Upper lobe of left lung (tissue), 6 donors: ENCODE measurements at places on chromosomes 4 and X. TPM values are rescaled to one million over a fixed set of nuclear protein-coding genes. Genes with fewer than 3 reads are reported as not detected.

GRCh38 chr4:86924811-86925210, 10.0 kb upstream of the AFF1 start:
- no peak overlapping the region for H3K4me3 ChIP-seq
- no peaks in the 10 kb centered on the region for H3K27me3 ChIP-seq
- no peaks in the 10 kb centered on the region for H3K36me3 ChIP-seq

Gene TAF7L
- total RNA-seq = not detected

Gene STK32B
- total RNA-seq = 1.8 TPM

Gene TSPAN5
- total RNA-seq = 3.1 TPM

DNA sequence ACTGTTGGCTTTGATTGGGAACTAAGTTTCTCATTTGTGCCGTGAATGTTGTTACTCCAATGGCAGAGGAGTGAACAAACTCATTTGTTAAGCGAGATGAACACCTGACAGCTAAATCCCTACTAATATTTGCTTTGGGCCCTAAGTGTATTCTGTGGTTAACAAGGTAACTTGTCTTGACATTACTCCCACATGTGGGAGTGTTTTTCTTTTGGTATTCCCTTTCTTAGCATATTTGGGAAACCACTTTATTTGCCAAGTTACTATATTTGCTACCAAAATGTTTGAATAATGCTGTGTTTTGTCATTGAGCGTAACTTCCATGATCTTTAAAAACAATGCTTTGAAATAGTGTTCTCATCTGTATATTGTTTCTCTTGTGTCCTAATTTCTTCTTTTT, 82.5 kb downstream of the ARHGAP10 start:
- no peak overlapping the region for H3K27ac ChIP-seq
- no peaks in the 10 kb centered on the region for H3K36me3 ChIP-seq
- H3K27me3 ChIP-seq = no peaks in the 10 kb centered on the region
- DNase-seq = no peak

GRCh38 chr4:166875821-166876220, 358.5 kb downstream of the SPOCK3 start:
- DNase-seq = no peak
- no peaks in the 10 kb centered on the region for H3K27me3 ChIP-seq
- no peaks in the 10 kb centered on the region for H3K36me3 ChIP-seq
- no peak overlapping the region for H3K4me3 ChIP-seq

DNA sequence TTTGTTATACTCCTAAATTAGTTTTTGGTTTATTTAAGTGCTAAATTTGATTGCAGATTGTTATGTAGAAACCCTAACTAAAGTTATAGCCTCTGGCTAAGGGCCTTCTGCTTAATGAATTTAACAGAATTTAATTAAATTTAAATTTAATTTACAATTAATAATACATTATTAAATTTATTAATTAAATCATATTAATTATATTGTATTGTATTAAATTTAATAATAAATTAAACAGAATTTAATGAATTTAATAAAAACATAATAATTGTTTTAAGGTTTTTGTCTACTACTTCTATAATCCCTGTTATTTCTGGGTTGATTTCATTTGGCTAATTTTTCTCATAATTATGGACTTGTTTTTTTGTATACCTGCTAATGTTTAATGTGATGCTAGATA, 141.9 kb upstream of the TECRL start:
- no peak for DNase-seq
- H3K4me1 ChIP-seq = no peaks in the 10 kb centered on the region
- no peak overlapping the region for H3K4me3 ChIP-seq
- no peaks in the 10 kb centered on the region for H3K36me3 ChIP-seq

Gene VSIG1
- total RNA-seq = 0.86 TPM

GRCh38 chr4:8117278-8117682, 41.3 kb downstream of the ABLIM2 start:
- no peak for DNase-seq
- no peaks in the 10 kb centered on the region for H3K27me3 ChIP-seq
- no peak overlapping the region for H3K27ac ChIP-seq
- H3K4me1 ChIP-seq = peaks cover 7% of the 10 kb centered on the region

DNA sequence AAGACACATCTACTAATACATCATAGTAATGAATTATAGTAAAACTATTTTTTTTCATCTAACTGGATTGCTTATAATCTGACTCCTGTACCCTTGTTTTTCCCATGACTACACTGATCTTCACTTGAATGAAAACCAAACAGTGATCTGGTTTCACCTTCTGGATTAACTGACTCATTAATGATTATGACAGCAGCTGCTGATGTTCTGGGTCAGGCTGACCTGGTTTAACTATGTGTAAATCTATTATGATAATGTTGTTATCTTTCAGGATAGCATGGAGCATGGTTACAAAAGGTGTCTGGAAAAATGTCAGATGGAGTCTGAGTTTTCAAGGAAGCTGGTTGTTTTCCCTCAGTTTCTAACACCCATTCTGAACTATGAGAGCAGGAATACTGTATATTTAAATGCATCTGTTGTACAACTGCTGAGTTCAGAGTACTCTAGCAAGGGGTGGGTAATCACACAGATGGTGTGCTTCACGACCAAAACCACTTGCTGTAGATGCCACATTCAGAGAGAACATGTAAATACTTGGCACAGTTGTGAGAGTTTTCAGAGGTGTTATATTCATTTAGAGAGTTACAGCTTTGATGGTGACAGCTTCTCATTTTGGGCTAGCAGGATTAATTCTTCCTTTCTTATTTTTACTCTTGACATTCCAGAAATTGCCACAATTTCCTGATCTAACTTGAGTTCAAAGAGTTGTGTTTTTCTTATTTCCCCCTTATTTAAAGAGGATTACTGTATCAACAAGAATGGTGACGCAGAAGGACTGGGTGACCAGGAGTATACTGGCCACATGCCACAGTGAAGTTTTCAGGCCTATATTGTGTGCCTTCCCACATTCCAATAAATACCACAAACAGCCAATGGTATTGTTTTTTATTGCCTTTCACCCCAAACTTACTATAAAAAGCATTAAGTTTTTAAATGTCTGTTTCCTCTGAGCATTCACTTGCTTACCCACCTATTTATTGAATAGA, 249.7 kb upstream of the TET2 start:
- no peaks in the 10 kb centered on the region for H3K36me3 ChIP-seq
- H3K27ac ChIP-seq = no peak overlapping the region
- no peak overlapping the region for H3K4me3 ChIP-seq
- H3K4me1 ChIP-seq = no peaks in the 10 kb centered on the region
- no peaks in the 10 kb centered on the region for H3K27me3 ChIP-seq

DNA sequence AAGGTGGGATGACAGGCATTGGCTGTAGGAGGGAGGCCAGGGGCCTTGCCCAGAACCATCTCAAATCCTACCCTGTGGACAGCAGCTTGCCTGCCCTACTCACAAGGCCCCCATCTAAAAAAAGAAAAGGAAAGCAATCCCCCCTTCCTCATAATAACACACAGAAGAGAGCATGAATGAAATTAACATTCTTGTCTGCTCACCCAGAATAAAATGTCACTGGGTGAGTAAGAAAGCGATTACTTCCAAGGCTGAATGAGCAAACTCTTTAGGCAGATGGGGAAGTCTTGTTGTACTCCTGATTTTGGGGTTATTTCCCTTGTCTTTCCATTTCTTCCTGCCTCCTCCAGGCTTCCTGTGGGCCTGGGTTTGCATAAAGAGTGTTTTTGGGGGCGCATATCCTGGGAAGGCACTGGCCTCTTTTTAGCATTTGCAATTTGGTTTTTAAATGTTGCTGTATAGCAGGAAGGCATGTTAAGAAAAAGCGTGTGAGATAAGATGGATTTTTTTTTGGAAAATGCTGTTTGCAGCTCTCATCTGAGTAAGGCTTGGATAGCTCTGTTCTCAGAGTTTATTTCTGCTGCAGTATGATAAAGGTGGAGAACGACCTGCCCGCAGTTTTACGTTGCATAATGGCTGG, 248.3 kb upstream of the GATB start:
- no peak overlapping the region for H3K4me3 ChIP-seq
- no peak for DNase-seq
- no peak overlapping the region for H3K27ac ChIP-seq
- H3K4me1 ChIP-seq = no peaks in the 10 kb centered on the region
- H3K36me3 ChIP-seq = no peaks in the 10 kb centered on the region

Gene OPRPN
- total RNA-seq = not detected

DNA sequence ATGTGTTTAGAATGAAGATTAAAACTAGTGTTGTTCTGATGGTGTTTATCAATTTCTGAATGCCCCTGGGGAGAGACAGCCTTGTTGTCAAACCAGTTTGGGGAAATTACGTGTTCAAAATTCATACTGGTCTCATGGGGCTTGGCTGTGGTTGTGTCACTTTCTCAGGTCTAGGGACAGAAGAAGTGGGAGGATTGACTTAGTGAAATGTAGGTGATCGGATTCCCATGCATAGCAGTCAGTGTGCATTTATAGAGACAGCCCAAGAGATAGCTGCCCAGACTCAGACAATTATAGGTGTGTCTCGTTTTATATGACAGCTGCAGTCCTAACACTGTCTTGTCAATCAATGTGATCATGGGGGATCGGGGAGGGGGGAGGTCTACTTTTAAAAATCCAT, 94.4 kb upstream of the CLCN4 start:
- H3K27me3 ChIP-seq = no peaks in the 10 kb centered on the region
- H3K4me3 ChIP-seq = no peak overlapping the region
- H3K4me1 ChIP-seq = no peaks in the 10 kb centered on the region
- no peak overlapping the region for H3K27ac ChIP-seq
- peaks cover 11% of the 10 kb centered on the region for H3K36me3 ChIP-seq

DNA sequence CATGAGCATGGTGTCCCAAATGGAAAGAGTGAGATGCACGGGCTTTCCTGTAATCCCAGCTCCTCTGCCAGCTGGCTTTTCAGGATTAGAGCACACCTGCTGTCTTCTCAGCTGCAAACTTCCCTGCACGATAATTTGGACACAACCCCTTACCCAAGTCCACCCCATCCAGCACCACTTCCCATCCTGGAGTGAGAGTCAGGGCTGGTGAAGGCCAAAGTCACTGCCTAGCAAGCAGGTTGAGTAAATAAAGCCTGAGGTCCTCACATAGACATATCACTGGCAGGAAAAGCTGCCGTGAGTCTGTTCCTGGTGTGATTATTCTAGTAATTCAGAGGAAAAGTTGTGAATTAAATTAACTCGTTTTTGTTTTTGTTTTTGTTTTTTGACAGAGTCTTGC, 113.9 kb upstream of the MBNL3 start:
- H3K4me3 ChIP-seq = no peak overlapping the region
- no peak for DNase-seq
- H3K27ac ChIP-seq = no peak overlapping the region

Gene CDX4
- total RNA-seq = not detected

Gene DAPP1
- total RNA-seq = 14.5 TPM

DNA sequence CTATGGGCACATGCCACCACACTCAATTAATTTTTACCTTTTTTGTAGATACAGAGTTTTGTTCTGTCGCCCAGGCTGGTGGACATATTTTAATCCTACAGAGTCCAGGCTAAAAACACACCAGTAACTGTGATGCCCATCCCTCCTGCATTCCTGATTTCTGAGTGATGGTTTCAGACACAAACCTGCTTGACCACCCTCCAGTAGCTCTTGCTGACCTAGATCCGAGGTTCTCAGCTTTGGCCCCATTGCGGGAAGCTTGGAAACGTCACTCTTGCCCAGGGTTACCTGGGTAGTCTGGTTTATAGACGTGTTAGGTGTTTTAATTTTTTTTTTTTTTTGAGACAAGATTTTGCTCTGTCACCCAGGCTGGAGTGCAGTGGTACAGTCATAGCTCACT, 7.5 kb downstream of the CD99 start:
- no peaks in the 10 kb centered on the region for H3K36me3 ChIP-seq
- DNase-seq = no peak
- H3K4me3 ChIP-seq = no peak overlapping the region
- peaks cover 64% of the 10 kb centered on the region for H3K4me1 ChIP-seq

DNA sequence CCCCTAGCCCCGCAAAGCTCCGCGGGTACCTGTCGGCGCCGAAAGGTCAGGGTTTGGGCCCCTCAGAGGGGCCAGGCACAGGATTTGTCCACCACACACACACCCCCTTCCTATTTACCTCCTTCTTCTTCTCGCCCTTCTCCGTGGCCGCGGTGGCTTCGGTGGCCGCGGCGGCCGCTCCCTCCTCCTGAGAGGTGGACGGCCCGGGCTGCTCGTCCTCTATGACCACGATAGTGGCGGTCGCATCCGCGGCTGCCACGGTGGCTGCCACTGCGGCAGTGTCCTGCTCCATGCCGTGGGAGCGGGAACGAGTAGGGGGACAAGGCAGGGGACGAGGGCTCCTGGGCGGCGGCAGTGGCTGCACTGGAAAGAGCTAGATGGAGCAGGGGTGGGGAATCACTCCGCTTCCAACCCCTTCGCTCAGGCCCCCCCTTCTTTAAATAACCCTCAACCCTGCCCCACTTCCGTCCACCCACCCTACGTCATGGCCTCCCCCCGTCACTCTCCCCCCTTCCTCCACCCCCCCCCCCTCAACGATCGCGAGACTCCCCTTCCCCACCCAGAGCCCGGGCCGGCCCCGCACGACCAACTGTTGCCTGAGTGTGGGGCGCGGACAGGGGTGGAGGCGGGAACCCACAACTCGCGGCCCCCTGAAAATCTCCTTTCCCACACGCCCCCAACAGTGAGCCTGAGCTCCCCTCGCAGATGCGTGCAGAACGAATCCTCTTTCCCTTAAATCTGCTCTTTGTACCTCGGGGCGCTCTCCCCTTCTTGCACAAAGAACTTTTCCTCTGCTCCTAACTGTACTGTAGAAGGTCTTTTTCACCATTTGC, at the start of gene SMARCA1:
Gene SMARCA1 (minus strand): TSS at position 412 of the 833 bp plus-strand sequence. CDS start 120 bp downstream, at position 292.
- no peaks in the 10 kb centered on the region for H3K36me3 ChIP-seq
- no peaks in the 10 kb centered on the region for H3K4me1 ChIP-seq
- DNase-seq = peak; percentile 80
- peak within 1 kb of the TSS; percentile 70 for H3K27ac ChIP-seq
- H3K4me3 ChIP-seq = peak within 1 kb of the TSS; percentile 61

Gene RS1
- 4.1 TPM for total RNA-seq

- no peak overlapping the region for H3K4me3 ChIP-seq
- DNase-seq = no peak
- peaks cover 28% of the 10 kb centered on the region for H3K36me3 ChIP-seq
- H3K4me1 ChIP-seq = no peaks in the 10 kb centered on the region
- no peak overlapping the region for H3K27ac ChIP-seq
- H3K27me3 ChIP-seq = no peaks in the 10 kb centered on the region
Observed at GRCh38 chr4:27016551-27016950, 155.9 kb downstream of the STIM2 start.

Gene MGARP
- total RNA-seq = not detected
